WTC11 (cell line): ENCODE measurements at places on chromosomes 12 and 14. TPM values are rescaled to one million over a fixed set of nuclear protein-coding genes. Genes with fewer than 3 reads are reported as not detected.

DNA sequence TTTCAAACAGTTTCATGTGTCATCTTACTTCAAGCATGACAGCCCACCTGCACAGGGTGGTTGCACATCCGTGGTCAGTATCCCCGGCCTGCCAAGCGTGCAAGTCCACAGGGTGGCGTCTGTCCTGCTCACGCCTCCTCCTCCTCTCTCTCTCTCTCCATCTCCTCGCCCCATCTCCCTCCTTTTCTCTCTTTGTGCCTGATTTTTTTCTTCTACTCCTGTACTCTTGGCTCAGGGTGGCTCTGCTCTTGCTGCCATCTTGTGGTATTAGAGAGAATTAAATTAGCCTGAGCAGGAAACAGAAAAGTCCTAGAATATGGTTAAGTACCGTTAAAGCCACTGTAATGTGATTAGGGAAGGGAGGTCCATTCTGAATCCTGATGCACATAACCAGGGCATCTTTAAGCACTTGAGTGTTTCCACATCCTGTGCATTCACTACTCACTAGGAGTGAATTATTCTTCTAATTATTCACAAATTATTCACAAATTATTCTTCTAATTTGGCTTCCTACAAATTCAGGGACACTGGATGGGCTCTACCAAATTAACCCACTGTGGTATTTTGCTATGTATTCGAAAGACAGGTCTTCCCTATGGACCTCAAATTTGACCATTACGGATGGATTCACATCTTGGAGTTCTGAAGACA, 25.5 kb upstream of the DTX1 start:
- H3K27me3 ChIP-seq = peaks cover 7% of the 10 kb centered on the region
- H3K4me1 ChIP-seq = peaks cover 6% of the 10 kb centered on the region
- H3K27ac ChIP-seq = no peak overlapping the region
- peak; percentile 41 for DNase-seq

DNA sequence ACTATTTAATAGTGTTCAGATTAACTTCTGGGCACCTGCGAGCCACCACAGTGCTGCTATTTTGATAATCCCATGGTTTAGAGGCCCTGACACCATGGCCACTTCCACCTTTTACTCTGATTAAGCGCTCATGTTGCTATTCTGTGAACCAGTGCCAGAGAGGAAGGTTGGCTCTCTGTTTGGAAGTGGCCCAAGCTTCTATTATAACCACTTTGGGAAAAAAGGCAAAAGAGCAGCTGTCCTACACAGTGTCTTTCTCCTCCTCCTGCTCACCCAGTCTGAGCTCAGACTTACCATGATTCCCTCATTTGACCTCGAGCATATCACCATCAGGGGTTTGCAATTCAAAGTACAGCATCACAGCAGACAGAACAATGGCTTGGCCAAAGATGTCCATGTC, 23.3 kb downstream of the DYRK2 start:
- H3K27ac ChIP-seq = no peak overlapping the region
- H3K36me3 ChIP-seq = peaks cover 40% of the 10 kb centered on the region
- H3K27me3 ChIP-seq = no peaks in the 10 kb centered on the region; the same call in 1 of the 2 replicates
- DNase-seq = no peak
- H3K4me1 ChIP-seq = no peaks in the 10 kb centered on the region

DNA sequence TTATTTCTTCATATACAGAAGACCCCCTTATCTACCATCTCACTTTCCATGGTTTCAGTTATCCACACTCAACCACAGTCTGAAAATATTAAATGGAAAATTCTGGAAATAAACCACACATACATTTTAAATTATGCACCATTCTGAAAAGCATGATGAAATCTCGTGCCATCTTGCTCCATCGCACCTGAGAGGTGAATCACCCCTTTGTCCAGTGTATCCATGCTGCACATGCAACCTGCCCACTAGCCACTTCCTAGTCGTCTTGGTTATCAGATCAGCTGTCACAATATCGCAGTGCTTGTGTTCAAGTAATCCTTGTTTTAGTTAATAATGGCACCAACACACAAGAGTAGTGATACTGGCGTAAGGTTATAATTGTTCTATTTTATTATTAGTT, 145.7 kb downstream of the C12orf42 start:
- H3K27me3 ChIP-seq = no peaks in the 10 kb centered on the region
- no peak overlapping the region for H3K4me3 ChIP-seq
- no peak overlapping the region for H3K27ac ChIP-seq
- DNase-seq = no peak
- H3K36me3 ChIP-seq = no peaks in the 10 kb centered on the region

DNA sequence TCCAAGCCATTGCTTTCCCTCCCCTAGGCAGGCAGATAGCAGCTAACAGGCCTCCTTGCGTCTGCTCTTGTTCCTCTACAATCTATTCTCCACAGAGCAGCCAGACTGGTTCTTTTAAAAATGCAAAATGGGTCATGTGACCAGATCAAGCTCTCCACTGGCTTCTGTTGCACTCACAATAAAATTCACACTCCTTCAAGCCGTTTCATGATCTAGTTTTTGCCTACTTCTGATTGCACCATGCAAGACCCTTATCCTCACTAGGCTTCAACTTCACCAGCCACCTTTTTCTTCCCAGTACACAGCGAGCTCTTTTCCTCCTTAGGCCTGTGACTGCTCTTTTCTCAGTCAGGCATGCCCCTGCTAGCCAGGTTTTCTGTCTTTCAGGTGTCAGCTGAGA, 6.1 kb upstream of the KRAS start:
- peak overlapping the region; percentile 86 for H3K27ac ChIP-seq
- H3K36me3 ChIP-seq = peaks cover 2% of the 10 kb centered on the region; the same call in 1 of the 2 replicates
- H3K4me1 ChIP-seq = peaks cover 34% of the 10 kb centered on the region
- peaks cover 18% of the 10 kb centered on the region for H3K27me3 ChIP-seq
- no peak overlapping the region; the same call in 1 of the 2 replicates for H3K4me3 ChIP-seq
- no peak for DNase-seq

NRL gene
- total RNA-seq = 1.3 to 2.3 TPM (median 1.6 TPM) in 3 replicates

CLMN gene
- 10.4 to 12.2 TPM (median 10.8 TPM) in 3 replicates for total RNA-seq
